ENCODE measurements at places on chromosomes 6 and 20.
A peak's percentile ranks its signal among the peaks of the same experiment; 100 is the strongest.

DNA sequence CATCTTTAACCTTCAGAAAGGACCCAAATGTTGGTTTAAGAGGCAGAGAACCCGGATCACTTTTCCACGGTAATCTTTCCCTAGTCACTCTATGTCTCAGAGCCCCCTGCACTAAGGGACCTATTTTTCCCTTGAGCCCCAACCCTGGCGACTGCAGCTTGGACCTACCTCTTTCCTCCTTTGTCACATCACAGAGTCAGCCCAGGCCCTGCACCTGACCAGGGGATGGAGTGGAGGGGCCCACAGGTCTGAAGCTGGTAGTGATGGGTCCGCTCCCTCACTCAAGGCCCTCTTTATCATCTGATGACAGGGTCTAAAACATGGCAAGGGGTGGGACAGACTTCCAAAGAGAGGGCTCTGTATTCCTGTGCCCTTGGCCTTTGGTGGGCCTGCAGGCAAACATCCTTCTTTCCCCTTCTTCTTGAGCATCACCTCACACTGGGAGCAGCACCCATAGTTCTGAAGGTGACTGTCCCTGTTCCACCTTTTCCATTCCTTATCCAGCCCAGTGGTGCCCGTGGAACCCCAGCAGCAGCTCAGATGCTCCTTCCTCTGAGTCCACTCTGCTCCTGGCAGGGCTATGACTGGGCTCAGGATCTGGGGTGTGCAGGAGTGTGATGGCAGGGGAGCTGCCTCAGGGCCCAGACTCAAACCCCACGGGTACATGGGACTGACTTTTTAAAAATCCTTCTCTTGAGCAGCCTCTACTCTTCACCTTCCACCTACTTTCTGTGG lies 6.3 kb downstream of the RAET1L start:
- no peak for DNase-seq

- no peak for DNase-seq
Measured at GRCh38 chr20:63363013-63363957, 2.1 kb upstream of the CHRNA4 start.

DNA sequence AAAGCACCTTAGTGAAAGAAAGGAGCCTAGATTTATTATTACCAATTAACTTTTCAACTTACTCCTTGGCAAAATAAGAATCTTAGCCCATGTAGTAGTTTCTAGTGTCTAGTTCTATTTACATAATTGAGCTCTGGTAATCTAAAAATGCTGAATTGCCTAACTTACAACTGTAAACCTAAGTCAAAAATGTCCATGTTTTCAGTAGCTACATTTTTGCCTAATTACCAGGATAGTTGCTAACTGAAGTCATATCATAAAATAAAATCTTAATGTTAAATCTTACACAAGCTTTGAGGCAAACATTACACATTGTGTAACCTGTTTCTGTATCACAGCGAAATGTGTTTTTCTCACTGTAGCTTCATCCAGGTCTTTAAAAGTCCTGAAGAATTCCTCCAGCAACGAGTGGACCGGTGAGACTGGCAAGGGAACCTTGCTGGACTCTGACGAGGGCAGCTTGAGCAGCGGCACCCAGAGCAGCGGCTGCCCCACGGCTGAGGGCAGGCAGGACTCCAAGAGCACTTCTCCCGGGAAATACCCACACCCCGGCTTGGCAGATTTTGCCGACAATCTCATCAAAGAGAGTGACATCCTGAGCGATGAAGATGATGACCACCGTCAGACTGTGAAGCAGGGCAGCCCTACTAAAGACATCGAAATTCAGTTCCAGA lies 7.6 kb upstream of the CLDN20 start:
- no peak for DNase-seq

GRCh38 chr6:15077961-15078360 lies 167.9 kb upstream of the JARID2 start:
- no peak for DNase-seq

GRCh38 chr6:138559143-138559542 lies 59.8 kb upstream of the NHSL1 start:
- DNase-seq = no peak

DNA sequence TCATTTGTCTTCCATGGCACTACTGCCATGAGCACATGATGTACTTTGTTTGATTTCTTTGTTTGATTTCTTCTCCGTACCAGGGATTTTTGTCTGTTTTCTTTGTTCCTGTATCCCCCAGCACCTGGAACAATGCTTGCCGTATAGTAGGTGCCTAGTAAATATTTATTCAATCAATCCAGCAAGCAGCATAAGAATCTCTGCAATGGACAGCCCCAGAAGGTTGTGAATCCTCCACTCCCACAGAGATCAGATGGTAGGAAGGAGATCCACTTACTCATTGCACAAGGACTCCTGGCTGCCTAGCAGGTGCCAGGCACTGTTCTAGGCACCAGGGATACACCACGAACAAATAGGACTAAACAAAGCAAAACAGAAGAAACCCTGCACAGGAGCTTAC lies 6.7 kb upstream of the SYNJ2 start:
- DNase-seq = no peak

DNA sequence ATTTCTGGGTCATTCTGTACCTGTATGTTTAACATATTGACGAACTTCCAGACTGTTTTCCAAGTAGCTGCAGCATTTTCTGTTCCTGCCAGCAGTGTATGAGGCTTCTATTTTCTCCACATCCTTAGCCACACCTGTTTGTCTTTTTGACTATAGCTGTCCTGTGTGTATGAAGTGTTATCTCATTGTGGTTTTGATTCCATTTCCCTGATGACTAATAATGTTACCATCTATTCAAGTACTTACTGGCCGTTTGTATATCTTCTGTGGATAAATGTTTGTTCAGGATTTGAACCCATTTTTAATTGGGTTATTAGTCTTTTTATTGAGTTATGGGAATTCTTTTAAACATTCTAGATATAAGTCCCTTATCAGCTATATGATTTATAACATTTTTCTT lies 95.2 kb downstream of the JAG1 start:
- DNase-seq = no peak

DNA sequence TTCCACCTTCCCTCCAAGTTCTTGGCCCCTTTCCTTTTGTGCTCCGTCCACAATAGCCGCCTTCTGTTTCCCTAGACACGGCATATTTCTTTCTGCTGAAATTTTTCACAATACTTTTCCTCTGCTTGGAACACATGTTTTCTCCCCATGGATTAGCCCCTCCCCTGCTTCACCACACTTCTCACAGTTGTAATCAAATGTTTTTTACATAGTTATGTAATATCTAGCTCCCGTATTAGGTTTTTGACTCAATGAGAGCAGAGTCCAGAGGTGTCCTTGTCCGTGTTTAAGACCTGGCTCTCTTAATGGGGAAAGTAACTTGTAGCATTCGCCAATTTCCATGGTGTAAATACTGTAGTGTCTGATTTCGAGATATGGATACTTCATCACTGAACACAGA lies 34.7 kb downstream of the PLCB1 start:
- no peak for DNase-seq

DNA sequence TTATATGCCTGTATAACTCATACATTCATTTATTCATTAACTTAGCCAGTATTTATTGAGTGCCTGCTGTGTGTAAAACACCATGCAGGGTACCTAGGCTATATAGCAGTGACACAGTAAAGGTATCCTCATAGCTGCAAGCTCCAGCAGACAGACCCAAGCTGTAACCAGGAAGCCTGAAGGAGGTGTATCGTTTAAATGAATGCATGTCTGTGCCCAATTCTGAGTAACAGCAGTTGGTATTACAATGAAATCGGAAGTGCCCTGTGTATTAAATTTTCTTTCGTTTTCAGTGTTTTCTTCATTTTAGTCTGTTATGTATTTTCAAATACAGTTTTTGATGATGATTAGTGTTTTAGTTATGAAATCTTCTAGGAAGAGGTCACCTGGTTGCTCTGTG lies 485.8 kb upstream of the SOX4 start:
- no peak for DNase-seq

- DNase-seq = no peak
Measured at GRCh38 chr6:19369785-19370184, 467.4 kb upstream of the ID4 start.

DNA sequence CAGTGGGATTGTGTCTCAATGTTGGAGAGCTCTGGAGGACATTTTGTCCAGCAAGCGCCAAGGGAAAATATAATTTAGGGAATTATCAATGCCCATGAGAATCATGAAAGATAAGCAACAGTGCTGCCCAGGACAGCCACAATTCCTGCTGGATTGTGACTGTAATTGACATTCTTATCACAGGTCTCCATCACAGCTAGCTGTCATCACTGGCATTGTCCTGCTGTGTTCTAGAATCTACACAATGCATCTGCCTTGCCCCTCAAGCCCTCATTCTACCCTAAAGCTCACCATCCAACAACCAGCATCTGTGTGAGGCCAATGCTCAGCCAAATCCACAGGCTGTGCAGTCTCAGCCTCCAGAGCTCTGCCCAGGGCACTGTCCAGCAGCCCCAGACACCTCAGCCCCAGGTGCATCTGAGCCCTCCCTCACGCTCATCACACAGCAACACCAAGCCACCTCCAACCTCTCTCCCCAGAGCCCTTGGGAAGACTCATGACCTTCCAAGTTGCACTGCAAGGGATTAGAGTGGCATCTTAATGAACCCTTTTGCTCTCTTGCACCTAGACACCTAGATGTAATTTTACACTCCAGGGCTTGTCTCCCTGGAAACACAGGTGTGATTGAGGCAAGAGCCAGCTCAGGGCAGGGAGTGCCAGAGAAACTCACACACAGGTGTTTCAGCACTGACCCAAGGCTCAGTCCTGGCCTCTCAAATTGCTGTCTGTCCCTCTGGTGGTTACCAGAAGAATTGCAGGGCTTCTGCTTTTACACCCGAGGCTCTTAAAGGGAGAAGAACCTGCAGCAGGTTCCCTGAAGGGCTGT lies 85.2 kb upstream of the PHACTR3 start:
- DNase-seq = peak; percentile 56

- DNase-seq = no peak
Measured at GRCh38 chr20:63435552-63435951, 36.9 kb downstream of the KCNQ2 start.

GRCh38 chr6:68040312-68040778 lies 594.7 kb upstream of the ADGRB3 start:
- no peak for DNase-seq

- no peak for DNase-seq
Measured at GRCh38 chr20:36043441-36043840, 75.1 kb downstream of the CNBD2 start.

- DNase-seq = no peak
Measured at GRCh38 chr6:79127660-79128059, 49.6 kb upstream of the PHIP start.

- no peak for DNase-seq
Measured at GRCh38 chr6:25637960-25638434, 14.0 kb upstream of the SCGN start.

- peak; percentile 37 for DNase-seq
Measured at GRCh38 chr6:35757456-35758123, 18.8 kb upstream of the CLPSL2 start.

DNA sequence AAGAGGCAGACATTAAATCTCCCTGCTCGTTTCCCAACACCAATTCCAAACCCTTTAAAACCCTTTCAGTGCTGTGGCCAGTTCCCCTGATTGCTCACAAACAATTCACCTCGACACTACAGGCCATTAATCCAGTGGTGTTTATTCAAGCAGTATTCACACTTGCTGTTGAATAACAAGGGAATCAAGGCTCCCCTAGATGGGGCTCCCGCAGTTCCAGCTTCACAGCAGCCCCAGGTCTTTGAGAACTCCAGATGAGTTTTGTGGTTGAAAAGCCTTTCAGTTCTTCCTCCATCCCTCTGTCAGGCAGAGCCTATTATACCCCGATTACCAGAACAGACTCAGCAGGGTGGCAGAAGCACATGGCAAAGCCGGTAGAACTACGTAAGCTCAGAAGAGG lies 36.2 kb downstream of the JAG1 start:
- no peak for DNase-seq

DNA sequence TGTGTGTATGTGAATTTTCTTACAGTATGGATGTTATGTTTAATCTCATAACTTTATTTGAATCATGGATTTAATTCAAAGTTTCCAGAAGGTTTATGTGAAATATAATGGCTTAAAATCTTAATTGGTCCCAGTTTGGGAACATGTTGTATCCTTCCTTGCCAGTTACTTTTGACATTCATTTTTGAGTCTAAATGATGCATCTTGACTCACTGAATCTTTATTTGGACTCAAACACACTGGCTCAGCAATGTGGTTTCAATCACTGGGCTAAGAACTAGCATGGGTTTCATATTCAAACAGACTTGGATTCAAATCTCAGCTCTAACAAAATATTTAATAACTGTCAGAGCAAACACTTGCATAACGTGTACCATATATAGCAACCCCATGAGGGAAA lies 25.9 kb upstream of the TFAP2B start:
- DNase-seq = no peak

- DNase-seq = no peak
Measured at GRCh38 chr6:103002282-103002681, 1608.8 kb downstream of the GRIK2 start.

GRCh38 chr6:44260011-44260410 lies 2.7 kb upstream of the SLC35B2 start:
- no peak for DNase-seq

- no peak for DNase-seq
Measured at GRCh38 chr6:39037707-39038106, 10.9 kb upstream of the GLP1R start.

DNA sequence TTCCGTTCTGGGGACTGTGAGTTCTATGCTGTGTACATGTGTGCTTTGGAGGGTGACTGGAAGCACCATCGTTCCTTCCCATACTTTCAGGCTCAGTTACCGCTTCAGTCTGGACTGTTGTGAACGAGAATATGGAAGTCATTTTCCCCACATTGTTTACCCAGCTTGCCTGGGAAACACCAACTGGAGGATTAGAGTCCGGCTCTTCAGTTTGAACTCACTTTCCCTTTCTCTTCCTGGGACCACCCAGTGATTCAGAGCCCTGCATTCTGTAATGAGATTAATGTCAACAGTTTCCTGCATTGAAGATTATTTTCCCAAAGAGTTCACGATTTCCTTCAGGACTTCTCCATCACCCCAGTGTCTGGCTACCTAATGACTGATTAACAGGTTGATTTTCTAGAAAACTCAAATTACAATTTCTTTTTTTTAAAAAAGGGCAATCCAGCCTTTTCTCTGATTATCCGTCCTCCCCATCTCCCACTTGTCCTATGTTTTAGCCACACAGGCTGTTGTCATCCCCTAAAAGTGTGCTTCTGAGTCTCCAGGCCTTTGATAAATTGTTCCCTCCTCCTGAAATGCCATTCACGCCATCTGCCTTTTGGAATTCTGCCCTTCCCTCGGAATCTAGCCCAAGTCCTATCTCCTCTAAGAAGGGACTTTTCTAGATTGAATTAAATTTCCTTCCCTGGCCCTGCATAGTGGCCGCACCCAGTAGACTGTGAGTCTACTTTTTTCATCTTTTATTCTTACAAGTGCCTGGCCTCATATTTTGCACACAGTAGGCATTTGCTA lies 3.3 kb upstream of the TAGAP start:
- DNase-seq = no peak

GRCh38 chr6:71403422-71404134 lies 115.0 kb downstream of the OGFRL1 start:
- no peak for DNase-seq
